ENCODE measurements at places on chromosomes 13 and 19.

GRCh38 chr19:19602713-19603324, 15.7 kb downstream of the PBX4 start:
- DNase-seq = no peak

DNA sequence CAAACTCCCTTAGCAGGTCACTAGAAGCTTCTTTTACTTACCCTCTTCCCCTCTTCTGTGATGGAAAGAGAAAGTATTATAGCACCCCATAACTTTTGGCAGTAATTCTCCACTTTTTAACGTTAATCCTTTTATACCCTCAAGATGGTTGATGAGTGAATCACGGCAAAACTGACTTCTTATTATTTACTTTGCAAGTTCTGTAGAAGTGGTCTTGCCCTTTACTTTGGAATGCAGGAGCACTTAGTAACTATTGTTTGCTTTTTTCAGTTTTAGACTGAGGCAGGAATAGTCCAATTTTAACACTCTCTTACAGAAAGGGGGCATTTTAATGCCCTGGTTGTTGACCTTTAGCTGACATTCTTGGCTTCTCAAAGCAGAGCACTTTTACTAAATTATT, 260.1 kb downstream of the LMO7 start:
- no peak for DNase-seq

DNA sequence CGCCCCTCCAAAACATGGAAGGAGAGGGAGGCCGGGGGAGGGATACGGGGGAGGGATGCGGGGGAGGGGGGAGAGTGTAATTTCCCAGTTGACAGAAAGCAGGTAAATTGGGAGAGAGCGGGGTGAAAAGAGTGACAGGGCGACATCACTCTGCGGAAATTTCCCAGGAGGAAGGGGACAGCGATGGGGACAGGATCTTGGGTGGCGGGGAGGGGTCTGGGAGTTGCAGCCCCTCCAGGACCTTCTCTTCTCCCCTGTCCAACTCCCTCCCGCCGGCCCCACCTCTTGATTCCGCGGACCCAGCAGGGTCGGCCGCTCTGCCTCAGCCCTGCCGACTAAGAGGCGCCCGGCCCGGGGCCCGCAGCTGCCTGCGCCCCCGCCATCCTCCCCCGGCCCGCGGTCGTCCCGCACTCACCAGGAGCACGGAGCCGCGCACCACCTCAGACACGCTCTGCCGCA, 108.0 kb upstream of the DOCK9 start:
- no peak for DNase-seq

DNA sequence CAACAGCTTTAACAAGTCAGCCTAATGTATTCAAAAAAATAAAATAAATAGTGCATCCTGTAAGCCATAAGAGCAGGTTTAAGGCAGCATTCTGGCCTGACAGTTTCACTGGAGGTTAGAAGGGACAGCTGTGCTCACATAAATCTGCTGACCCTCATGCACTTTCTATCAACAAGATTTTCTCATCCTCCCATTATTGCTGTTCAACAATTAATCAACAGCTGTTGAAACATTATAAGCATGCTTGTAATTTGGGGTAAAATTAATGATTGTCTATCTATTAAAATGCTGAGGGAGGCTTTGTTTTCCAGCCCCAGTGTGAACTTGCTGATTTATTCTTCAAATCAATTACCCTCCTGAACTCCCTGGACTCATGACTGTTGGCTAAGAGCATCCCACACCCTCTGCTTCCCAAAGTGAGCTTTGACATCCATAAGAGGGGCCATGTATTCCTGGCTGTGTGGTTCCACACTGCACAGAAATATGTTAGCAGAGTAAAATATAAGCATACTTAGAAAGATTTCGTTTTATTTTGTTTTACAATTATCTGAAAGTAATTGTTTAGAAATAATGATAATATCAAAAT, 492.4 kb downstream of the EFNB2 start:
- DNase-seq = peak; percentile 35

DNA sequence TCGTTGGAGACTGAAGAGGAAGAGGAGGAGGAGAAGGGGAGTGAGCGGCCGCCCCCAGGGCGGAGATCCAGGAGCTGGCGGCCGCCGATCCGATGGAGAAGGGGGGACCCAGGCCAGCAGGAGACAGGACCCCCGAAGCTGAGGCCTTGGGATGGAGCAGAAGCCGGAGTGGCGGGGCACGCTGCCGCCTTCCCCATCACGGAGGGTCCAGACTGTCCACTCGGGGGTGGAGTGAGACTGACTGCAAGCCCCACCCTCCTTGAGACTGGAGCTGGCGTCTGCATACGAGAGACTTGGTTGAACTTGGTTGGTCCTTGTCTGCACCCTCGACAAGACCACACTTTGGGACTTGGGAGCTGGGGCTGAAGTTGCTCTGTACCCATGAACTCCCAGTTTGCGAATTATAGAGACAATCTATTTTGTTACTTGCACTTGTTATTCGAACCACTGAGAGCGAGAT, 1.8 kb downstream of the GADD45B start:
- no peak for DNase-seq

DNA sequence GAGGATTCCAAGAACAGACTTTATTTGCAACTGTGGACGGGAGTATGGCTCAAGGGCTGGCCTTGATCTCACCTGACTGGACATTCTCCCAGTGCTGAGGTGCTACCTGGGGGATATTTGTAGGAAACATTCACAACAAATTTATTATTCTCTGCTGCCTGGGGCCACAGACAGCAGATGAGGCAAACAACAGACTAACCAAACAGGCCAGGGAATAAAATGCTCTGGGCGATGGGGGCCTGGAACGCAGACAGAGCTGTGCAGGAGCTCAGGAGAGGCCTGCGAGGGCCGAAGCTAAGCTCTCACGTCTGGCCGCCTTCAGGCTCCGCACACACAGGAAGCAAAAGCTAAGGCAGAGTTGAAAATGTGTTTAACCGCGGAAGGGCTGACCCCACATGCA, 7.8 kb downstream of the PLPP2 start:
- DNase-seq = no peak

DNA sequence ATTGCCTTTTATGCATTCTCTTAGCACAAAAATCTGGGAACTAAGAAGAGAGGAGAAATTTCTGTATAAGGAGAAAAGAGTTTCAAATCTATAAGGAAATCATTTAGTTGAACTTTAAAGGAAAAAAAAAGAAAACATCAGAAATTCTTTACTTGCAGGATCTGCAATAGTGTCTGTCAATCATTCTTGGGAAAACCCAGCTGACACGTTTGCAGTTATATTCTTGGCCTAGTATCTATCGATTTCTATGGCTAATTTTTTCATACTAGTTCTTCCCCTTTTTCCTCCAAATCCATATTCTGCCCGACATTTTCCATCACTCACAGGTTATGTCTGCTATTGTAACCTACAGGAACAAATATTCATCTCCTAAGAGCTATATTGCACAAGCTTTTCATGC, 160.7 kb downstream of the ABCC4 start:
- no peak for DNase-seq

DNA sequence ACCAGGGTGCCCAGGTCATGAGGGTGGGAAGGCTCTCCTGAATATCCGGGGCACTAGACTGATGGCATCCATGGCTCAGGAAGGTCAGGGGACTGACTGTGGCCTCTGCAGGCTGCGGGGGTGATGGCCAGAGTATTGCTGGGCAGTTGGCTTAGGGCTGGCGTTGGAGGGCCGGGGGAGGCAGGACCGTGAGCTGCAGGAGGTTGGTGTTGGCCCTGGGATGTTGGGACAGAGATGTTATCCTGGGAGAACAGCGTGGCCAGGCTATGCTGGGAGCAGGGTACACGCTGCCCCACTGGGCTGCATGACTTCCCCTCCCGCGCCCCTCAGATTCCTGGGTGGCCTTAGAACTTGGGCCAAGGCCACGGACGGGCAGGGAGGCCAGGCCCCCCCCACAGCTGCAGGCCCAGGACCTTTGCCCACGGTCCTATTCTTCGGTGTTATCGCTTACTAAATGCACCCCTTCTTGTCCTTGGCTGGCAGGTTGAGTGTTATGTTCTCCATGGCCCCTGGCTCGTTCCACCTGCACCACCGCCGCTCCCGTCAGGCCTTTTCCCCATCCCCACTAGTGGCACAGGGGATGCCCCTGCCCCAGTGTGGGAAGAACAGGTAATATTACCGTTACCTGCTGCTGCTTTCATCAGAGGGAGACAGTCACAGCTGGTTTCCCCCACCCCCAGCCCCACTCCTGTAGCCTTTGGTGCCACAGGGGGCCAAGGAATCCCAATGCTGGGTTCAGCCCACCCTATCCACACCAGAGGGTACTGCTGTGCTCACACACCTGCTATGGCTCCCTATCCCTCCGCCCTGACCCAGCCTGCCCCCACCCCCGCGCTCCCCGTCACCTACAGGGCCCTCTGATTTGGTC, 3.2 kb upstream of the ISYNA1 start:
- no peak for DNase-seq

GRCh38 chr19:2345076-2345475, 15.0 kb upstream of the TMPRSS9 start:
- DNase-seq = no peak

- DNase-seq = peak; percentile 11
Measured at GRCh38 chr19:9935506-9936325, 599 bp downstream of the OLFM2 start.

GRCh38 chr19:2089001-2089711, 7.0 kb downstream of the MOB3A start:
- DNase-seq = no peak

- peak; percentile 98 for DNase-seq
Measured at GRCh38 chr19:29605653-29606419, at the start of gene POP4. Gene POP4, plus strand, starts transcription at chr19:29606283. Its CDS starts 36 bp downstream, at chr19:29606319.

DNA sequence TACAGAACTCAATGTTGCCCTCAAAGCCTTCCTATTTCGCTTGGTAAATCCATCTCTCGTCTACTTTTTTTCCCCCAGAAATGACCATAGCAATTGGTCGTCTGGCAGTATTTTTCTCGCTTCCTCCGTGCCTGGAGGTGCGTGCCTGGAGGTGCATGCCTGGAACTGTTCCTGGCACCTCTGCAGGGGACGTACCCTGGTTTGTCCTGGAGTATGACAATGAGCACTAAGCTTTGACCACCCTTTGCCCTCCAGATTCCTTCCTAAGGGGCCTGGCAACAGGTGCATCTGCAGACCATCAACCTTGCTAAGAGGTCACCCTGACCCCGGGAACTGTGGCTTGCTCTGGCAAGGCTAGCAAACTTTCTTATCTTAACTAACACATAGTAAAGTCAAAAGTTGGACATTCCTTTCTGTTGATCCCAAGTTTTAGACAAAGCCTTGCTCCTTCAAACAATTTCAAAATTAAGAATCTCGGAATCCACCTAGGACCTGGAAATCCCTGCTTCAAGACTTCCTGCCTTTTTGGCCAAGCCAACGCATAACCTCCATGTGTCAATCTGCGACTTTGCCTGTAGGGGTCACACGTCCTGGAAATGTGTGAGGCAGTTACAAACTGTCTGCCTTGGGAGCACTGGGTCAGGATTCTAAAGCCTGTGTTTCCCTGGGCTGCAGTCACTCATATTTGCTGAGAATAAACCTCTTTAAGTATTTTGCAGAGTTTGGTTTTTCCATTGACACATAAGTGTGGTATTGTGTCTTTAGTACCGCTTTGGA, 28.8 kb upstream of the TUBGCP3 start:
- DNase-seq = peak; percentile 53

GRCh38 chr13:43861863-43862262, 17.7 kb downstream of the CCDC122 start:
- no peak for DNase-seq

DNA sequence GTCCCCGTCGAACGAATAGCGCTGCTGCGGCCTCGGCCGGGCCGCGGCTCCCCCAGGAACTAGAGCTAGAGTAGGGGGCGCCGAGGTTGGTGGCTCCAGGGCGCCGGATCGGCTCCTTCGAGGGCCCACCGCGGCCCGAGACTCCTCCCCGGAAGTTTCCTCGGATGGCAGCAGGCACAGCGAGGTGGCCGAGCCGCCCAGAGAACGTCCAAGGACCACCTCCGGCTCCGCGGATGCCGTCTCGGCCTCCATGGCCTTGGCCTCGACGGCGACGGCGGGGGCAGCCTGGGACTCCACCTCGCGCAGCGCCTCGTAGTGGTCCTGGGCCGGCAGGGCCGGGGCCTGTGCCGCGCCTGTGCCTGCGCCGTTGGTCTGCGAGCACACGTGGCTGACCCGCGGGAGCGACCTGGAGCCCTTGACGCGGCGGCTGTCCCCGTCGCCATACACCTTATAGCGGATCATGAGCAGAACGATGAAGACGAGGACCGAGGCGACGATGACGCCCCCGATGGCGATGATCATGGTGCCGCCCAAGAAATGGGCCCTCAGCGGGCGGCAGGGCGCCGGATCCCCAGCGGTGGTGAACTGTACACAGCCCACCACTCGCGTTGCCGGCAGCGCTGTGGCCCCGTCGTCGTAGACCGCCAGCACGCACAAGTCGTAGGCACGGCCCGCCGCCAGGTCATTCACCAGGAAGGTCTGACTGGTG, 11.8 kb downstream of the IFNL1 start:
- no peak for DNase-seq

GRCh38 chr13:99995589-99996380, 14.2 kb downstream of the ZIC2 start:
- DNase-seq = peak; percentile 52

GRCh38 chr13:31670831-31671617, 68.3 kb upstream of the RXFP2 start:
- DNase-seq = no peak

DNA sequence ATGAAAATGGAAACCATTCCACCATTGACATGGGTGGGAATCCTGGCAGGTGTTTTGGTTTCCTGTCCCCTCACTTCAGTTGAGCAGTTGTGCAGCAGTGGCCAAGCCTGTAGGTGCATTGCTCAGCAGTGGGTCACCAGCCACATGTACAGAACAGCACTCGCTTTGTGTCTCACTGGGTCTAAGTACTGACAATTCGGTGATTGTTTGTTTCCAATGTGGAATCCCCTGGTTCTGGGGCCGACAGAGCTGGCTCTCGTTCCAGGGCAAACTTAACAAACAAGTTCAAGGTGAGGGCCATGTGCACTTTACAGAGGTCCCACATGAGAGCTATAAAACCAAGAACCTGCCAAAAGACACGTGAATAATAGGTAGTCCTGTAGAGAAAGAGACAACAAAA, 54.1 kb upstream of the SPATA13 start:
- no peak for DNase-seq

DNA sequence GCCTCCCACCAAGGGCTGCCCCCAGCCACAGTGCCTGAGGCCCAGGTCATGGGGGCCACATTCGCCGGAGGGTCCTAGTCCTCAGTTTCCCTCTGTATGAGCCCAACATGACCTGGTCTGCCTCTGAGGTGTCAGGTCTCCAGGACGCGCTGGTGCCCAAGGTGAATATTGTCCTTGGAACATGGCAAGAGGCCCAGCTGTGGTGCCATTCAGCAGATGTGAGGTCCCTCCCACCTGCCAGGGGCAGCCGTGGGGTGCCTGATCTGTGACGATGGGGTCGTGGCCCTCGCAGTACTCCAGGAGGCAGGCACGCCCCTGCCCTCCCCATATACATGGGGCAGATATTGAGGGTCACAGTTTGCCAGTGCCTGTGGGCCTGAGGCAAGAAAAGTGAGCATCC, 151.9 kb downstream of the KDM4B start:
- DNase-seq = no peak

DNA sequence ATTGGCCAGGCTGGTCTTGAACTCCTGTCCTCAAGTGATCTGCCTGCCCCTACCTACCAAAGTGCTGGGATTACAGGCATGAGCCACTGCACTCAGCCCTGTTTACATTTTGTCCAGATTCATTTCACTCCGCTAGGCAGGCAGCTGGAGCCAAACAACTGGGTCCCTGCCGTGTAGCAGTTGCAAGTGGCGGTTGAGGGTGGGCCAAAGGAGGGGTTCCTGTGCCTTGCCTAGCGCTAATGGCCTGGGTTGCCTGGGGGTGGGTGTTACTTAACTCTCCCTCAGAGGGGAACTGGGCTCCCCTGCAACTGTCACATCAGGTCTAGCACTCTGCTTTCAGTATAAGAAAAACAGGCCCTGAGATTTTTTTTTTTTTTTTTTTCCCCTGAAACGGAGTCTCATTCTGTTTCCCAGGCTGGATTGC, 7.4 kb downstream of the ACP5 start:
- no peak for DNase-seq
